Stomach (tissue), 19 donors: ENCODE measurements at places on chromosomes 2 and 18. TPM values are rescaled to one million over a fixed set of nuclear protein-coding genes. Genes with fewer than 3 reads are reported as not detected.

GRCh38 chr2:187148059-187148714, 299.2 kb upstream of the ZSWIM2 start:
- no peak for DNase-seq

GRCh38 chr2:203112342-203112741, 97.7 kb downstream of the NBEAL1 start:
- no peak for DNase-seq

- DNase-seq: no peak
Observed at GRCh38 chr2:205759732-205760131, 77.4 kb downstream of the NRP2 start.

MEIS1 gene
- 172 TPM for total RNA-seq

DNA sequence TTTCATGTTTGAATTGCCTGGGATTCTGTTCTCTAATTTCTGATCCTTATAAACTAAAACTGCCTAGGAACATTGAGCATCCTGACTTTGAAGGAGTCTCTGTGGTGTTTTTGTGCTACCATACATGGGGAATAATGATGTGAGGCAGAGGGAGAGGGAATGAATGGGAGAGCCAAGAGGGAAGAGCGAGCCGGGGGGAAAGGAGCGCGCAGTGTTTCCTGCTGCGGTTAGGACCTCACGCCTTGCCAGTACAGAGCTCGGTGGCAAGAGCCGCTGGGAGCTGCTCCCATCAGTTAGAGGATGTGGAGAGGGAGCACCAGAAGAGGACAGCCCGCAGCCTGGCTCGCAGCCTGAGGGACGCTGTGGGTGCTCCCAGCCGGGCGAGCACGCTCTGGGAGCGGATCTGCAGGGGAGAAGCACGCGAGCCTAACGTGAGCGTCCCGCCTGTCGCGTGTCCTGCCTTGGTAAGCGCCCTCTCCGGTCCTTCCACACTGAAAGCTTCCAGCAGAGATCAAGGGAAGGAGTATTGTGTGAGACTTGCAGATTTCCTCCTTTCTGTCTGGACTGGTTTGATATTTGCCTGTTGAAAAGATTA, 114.7 kb downstream of the FAM210A start:
- no peak for DNase-seq

C2orf15 gene
- 5.1 TPM for total RNA-seq
